ENCODE measurements at places on chromosomes 13 and 19.
A peak's percentile ranks its signal among the peaks of the same experiment; 100 is the strongest.

- DNase-seq = peak; percentile 53
Observed at GRCh38 chr19:41352609-41353465, 885 bp downstream of the TGFB1 start.

DNA sequence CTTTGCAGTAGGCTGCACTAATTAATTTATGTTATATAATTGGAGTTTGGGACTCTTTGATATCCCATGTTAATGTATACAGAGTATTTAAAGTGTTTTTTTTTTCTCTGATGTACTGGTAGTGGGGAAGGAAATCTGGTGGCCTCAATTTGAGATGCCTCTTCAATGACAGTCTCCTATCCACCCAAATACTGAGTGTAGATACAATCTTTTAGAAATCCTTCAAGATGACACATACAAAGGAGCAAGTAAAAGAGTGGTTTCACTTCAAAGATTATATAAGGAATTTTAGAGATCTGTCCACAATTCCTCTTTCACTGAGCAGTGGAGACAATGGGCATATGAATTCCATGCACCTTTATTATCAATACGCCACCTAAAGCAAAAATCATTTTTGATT, 15.1 kb downstream of the NALCN start:
- no peak for DNase-seq

GRCh38 chr19:40356681-40357595, 8.4 kb downstream of the PLD3 start:
- DNase-seq = peak; percentile 27

GRCh38 chr13:52701728-52702465, 37.7 kb downstream of the CNMD start:
- no peak for DNase-seq

DNA sequence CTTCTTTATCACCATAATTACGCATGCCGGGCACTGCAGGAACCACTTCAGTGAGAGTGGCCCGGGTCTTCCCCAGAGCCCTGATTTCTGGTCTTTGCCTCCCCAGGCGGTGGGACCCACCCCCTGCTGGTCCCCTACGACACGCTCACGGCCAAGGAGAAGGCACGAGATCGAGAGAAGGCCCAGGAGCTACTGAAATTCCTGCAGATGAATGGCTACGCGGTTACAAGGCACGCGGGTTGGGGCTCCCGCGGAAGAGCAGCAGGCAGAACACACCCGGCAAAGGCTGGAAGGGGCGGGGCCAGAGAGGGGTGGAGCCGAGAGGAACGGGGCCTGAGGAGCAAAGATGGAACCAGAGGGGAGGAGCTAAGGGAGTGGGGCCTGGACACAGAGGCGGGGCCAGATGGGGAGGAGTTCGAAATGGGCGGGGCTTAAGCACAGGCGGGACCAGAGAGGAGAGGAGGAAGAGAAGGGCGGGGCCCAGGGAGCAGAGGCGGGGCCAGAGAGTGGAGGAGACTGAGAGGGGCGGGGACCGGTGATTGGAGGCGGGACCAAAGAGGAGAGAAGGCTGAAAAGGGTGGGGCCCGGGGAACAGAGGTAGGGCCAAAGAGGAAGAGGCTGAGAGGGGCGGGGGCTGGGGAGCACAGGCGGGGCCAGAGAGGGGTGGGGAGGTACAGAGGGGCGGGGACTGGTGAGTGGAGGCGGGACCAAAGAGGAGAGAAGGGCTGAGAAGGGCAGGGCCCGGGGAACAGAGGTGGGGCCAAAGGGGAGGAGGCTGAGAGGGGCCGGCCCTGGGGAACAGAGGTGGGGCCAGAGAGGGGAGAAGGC, 73.4 kb downstream of the RYR1 start:
- DNase-seq = peak; percentile 62

All from fibroblast of skin of scalp (primary cell).